ENCODE measurements at places on chromosomes 11 and 22.

GRCh38 chr11:1653541-1654387, 24.2 kb downstream of the KRTAP5-5 start:
- DNase-seq, result no peak

- DNase-seq, result peak; percentile 12
These were observed 910 bp downstream of the CLTCL1 start for GRCh38 chr22:19290400-19291217.

DNA sequence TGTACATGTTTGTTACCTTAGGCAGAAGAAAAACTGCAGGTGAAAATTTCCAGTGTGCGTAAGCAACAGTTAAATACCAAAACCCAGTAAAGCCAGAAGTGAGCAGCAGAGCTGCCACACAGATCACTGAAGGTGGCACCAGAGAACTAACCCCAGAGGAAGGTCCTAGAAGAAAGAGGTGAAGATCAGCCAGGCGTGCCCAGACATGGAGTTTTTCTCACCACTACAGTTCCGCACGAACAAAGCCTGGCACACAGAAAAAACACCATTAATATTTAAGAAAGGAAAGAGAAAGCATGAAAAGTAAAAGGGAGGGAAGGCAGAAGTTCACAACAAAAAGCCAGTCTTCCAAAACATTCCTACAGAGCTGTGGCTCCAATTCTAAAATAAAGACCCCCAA, 60.7 kb downstream of the STK33 start:
- DNase-seq, result no peak

DNA sequence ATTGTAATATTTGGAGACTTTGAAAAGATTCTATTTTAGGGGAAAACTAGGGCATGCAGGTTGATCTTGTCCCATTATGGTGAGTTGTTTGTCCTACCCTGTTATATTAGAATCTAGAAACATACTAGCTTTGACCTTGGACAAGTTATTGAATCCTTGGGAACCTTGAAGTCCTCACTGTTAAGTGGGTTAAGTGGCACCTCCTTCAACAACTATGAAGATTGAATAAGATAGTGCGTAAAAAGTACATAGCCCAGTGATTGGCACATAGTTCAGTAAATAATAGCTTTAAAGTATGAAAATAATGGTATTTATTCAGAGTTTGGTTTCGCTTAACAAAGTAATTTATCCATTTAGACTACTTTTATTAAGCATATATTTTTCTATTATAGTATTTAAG, 51.6 kb downstream of the MTMR3 start:
- DNase-seq, result no peak

DNA sequence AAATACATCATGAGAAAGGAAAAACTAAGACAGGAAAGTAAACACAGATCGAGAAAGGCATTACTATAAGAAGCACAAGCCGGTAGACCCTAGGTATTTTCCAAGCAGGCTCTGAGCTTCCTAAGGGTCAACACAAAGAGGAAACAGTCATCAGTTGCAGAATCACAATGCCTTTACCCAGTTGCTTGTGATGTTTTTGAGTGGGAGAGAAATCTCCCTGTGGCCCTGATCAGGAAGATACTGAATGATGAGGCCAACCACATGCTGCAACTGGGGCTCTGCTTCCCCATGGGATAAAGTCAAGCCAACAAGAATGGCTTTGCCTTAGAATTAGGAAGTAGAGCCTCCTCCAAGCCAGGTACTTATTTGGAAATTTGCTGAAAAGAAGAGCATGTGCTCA, 132.6 kb downstream of the MICAL2 start:
- no peak for DNase-seq

DNA sequence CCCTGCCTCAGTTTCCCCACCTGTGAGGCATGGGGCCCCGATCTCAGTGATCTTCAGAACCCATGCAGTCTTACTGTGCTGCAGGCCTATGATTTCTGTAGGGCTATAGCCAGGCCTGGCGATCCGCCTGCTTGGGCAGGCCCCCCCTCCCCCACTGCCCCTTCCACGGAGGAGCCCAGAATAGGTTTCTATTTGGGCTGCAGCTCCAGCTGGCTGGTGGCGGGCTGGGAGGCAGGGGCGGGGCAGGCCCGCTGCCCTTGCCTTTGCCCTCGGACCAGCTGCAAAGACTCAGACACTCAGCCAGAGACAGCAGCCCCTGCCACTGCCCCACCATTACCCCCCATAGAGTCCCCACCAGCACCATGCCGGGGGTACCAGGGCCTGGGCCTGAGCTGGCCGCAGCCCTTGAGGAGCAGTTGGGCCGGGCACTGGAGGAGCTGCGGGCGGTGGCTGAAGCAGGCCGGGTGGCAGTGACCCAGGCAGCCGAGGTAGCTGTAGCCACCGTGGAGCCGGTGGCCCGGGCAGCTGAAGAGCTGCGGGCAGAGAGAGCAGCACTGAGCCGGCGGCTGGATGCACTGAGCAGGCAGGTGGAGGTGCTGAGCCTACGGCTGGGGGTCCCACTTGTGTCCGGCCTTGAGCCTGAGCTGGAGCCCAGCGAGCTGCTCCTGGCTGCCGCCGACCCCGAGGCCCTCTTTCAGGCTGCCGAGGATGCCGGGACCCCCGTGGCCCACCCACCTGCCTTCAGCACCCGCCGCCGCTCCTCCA, 12.2 kb downstream of the SMTN start:
- DNase-seq, result no peak

DNA sequence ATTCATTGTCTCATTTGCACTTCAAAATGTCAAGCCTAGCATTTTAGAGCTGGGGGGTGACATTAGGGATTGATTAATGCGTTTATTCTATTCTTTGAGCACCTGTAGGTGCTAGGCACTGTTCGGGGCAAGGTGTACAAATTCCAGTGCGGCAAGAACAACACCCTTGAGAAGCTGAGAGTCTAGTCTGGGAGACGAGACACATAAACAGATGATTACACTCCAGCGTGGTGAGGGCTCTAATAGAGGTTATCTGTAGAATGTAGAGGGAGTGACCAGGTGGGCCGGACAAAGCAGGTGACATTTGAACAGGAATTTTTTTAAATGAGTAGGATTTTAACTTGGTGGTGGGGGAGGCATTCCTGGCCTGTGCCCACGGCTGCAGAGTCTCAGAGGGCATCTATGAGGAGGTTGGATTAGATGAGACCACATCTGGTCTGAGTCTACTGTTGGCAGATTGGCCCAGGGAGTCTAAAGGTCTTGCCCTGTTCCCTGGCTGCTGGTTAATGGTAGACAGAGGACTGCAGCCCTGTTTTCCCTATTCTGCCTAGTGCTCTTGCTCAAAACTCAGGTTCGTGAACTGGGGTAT, 970 bp downstream of the CAT start:
- peak; percentile 78 for DNase-seq

- no peak for DNase-seq
These were observed 13.6 kb downstream of the XRRA1 start for GRCh38 chr11:74935285-74935684.

DNA sequence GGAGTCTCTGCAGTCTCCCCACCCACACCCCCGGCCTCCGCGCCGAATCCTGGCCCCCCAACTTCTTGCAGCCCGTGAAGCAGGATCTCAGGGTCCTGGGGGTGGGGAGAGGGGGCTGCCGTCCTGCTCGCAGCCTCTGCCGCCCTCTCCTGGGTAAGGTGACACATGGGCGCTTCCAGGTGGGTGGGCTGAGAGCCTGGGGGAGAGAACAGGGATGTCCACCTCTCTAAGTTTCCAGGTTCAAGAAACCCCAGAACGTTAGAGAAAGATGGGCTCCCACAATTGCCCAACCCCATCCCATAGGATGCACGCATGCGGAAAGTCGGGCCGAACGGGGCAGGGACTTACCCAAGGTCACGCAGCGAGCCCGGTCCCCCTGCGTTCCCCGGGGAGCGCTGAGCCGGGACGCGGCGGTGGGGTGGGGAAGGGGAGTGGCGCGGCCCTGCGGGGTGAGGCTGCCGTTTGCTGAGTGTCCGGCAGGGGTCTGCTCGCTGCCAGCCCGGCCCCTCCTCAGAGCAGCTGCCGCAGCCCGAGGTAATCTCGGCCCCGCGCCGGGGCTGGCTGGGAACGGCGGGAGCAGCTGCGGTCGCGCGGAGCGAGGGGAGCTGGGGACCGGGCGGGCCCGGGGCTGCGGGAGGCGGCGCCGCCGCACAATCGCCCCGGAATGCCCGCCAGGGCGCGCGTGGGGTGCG, 705 bp upstream of the CAPN1 start:
- peak; percentile 82 for DNase-seq

DNA sequence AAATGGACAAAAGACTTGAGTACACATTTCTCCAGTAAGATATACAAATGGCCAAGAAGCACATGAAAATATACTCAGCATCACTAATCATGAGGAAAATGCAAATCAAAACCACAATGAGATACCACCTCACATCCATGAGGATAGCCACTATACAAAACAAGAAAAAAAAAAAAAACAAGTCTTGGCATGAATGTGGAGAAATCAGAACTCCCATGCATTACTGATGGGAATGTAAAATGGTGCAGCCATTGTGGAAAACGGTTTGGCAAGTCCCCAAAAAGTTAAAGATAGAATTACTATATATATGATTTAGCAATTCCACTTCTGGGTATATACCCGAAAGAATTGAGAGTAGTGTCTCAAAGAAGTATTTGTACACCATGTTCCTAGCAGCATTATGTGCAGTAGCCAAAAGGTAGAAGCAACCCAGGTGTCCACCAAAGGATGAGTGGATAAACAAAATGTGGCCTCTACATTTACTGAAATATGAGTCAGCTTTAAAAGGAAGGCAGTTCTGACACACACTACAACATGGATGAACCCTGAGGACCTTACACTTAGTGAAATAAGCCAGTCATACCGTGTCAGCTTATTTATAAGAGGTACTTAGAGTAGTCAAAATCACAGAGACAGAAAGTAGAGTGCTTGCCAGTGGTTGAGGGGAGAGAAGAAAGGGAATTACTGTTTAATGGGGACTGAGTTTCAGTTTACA, 146.3 kb downstream of the WNT7B start:
- no peak for DNase-seq

DNA sequence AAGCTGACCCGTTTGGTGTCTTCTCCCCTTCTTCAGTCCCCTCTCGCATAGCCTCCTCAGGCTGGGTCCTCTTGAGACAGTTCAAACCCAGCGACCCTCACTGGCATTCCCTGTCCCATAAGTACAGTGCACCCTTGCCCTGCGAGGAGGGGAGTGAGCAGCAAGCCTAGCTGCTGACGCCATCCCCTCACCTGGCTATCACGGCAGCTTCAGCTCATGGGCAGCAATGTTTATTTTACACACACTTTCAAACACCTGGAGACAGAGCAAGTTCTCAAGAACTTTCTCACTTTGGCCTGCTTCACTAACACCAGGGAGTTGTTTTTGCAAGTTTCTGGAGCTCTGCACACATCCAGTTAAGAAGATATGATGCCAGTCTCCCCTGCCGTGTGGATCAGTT, 189.6 kb upstream of the E2F8 start:
- DNase-seq, result no peak

DNA sequence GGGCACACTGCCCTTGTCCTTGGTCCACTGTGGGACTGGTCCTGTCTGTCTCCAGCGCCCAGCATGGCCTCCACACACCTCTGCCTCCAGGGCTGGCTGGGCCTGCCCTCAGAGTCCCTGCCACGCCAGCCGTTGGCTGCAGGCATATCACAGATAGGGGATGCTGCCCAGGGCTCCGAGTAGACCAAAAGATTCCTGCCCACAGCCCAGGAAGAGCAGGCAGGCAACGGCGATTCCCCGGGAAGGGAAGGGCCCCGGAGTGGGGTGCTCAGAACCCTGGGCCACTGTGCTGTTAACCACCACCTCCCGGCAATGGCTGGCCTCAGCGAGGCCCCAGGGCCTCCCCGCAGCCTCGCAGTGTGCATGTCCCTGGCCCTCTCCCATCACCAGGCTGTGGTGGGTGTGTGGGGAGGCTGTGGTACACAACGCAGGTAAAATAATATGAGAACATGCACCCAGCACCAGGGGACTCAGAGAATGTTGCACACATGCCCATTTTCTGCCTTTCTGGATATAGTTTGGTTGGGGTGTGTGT, 2.2 kb downstream of the IFITM5 start:
- no peak for DNase-seq

GRCh38 chr11:110470716-110471115, 41.0 kb downstream of the FDX1 start:
- no peak for DNase-seq

- DNase-seq, result peak; percentile 15
These were observed 9.1 kb downstream of the CTSF start for GRCh38 chr11:66559142-66559865.

- no peak for DNase-seq
These were observed 61.4 kb downstream of the EFCAB6 start for GRCh38 chr22:43750751-43751150.

DNA sequence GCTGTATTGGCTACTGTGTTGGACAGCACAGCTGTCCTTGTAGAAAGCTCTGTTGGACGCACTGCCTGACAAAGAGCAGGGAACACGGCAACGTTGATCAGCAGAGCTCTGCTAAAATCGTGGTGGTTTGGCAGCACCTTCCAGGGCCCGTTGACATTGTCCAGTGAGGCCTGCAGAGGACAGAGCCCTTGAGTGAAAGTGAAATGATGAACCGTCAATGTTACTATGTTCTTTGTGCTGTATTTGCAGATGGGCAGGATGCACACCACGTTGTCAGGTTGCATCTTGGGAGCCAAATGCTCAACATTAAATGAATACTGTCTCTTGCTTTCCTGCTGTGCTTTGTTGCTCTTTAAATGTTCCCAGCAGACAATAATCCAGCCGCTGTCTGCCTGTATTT, 69.7 kb downstream of the NELL1 start:
- DNase-seq, result no peak

DNA sequence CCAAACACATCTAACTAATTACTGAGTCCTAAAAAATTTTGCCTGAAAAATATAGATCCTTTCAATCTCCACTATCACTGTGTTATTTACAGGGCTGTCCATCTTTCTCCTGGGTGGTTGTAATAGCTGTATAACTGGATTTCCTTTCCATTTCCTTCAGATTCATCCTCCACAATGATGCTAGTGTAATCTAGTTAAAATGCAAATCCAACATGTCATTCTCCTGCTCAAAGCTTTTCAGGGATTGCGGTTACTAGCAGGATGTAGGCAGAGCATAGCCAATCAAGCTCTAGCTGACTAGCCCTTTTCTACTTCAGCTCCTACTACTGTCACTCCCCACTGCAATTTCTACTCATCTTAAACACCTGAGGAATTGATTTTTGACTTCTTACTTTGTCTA, 283.0 kb downstream of the RAB38 start:
- DNase-seq, result no peak

GRCh38 chr11:75924966-75925784, 110.2 kb downstream of the UVRAG start:
- DNase-seq, result peak; percentile 63

DNA sequence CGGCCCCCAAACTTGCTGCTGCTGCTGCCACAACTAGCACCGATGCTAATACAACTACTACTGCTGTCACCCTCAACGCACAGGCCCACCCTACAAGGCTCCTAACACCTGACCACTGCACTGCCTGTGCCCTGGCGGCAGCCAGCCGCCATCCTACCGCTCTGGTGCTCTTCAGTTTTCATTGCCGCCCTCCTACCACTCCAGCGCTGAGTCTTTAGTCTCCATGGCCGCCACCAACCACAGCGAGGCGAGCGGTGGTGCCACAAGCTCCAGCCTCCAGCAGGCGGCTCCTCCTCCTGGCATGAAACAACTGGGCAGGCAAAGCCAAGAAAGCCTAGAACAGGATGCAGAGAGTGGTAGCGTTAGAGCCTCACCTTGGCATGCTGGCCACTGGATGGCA, 5.0 kb upstream of the RFPL3 start:
- no peak for DNase-seq

- DNase-seq, result no peak
These were observed 89.1 kb downstream of the LARGE1 start for GRCh38 chr22:33831207-33831606.
